ENCODE measurements at places on chromosomes 6 and 20.
A peak's percentile ranks its signal among the peaks of the same experiment; 100 is the strongest.

DNA sequence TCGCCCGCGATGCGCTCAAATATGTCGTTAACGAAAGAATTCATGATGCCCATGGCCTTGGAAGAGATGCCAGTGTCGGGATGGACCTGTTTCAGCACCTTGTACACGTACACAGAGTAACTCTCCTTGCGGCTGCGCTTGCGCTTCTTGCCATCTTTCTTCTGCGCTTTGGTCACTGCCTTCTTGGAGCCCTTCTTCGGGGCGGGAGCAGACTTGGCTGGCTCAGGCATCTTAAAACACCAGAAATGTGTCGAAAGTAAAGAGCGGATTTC, 36.4 kb downstream of the HFE start:
- DNase-seq = no peak

DNA sequence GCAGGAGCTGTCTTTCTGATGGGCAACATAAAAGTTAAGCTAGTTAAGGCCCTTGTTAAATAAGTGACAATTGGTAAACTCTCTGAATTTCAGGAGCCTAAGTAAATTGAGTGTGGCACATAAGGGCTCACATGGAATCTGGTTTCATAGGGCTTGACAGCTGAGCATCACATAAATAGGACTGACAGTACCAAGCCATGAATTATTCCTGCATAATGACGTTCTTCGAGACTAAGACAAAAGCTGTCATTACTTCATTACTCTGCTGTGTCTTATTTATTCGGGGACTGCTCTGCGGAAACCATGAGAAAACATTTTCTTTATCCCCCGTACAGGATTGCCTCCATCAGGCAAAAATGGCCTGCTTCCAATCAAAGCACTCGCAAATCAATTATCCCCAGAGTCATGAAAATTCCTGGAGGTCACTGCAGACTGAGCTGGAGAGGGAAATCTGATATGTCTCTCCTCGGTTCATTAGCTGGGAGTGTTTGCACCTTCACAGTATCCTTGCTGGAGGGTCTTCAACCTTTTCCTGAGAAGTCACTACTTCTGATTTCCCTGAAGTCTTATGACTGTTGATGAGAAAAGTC, 311.4 kb downstream of the CDH26 start:
- no peak for DNase-seq

DNA sequence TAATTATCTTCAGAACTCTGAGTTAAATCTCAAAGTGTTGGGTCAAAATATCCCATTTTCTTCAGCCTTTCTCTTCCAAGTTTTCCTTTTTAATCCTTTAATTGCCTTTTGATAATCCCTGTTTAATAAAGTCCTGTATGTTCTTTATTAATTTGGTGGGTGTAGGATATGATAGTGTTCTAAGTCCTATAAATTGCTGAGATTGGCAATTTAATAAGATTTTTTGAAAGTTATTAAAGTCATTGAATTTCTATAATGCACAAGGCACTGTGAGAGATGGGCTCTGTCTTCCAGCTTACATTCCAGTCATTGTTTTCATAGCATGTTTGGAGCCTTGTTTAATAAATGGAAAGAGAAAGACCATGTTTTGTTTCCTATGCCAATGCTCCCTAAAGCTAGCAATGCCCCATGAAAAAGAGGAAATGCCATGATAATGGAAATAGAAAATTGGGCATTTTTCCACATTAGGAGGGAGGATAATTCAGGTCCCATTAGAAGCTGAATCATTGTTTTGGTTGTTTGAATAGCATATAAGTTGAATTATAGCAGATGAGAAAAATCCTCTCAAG, 404.8 kb downstream of the CD109 start:
- no peak for DNase-seq

- peak; percentile 86 for DNase-seq
Measured at GRCh38 chr6:33771146-33772081, 17.5 kb downstream of the LEMD2 start.

- no peak for DNase-seq
Measured at GRCh38 chr20:15582146-15582760, 991.0 kb downstream of the KIF16B start.

DNA sequence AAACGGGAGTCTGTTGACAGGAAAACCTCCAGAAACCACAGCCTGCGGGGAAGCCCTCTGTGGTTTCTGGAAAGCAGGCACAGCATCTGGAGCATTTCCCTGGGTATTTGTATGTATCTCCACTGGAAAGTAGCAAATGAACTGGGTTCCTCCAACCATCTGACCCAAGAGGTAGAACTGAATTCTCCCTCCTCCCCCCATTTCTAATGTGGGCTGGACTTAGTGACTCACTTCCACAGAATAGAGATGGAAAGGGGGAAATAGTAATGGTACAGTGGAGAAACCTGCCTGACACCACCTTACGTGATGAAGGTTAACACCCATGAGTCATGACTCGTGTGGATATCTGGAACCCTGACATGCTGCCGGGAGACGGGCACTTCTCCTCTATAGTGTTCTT, 51.9 kb upstream of the XRN2 start:
- DNase-seq = no peak

DNA sequence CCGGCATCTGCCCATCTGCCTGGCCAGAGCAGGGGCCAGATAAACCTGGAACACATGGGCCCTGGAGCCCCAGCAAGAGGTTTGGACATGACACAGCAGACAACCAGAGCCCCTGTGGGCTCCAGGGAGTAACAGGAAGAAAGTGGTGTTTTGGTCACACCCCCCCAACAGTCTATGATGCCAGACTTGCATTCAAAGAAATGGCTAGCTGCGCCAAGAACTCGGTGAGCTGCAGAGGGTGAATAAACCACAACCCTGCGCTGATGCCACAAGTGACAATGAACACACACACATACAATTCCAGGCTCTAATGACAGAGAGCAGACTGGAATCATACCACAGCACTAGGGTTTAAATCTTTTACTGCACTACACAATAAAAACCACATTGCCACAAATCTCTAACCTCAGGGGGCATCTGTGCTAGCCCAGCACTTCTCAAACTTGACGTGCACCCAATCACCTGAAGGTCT, 34.0 kb downstream of the TRERF1 start:
- no peak for DNase-seq

DNA sequence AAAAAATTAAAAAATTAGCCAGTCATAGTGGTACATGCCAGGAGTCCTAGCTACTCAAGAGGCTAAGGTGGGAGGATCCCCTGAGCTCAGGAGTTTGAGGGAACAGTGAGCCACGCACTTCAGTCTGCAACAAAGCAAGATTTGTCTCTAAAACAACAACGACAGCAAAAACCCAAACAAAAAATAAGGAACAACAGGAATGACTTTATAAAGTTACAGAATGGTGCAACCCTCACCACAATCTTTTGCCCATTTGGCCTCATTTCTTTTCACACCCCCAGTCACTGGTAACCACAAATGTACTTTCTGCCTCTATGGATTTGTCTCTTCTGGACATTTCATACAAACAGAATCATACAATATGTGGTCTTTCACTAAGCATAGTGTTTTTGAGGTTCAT, 16.7 kb upstream of the ZFAND3 start:
- no peak for DNase-seq

DNA sequence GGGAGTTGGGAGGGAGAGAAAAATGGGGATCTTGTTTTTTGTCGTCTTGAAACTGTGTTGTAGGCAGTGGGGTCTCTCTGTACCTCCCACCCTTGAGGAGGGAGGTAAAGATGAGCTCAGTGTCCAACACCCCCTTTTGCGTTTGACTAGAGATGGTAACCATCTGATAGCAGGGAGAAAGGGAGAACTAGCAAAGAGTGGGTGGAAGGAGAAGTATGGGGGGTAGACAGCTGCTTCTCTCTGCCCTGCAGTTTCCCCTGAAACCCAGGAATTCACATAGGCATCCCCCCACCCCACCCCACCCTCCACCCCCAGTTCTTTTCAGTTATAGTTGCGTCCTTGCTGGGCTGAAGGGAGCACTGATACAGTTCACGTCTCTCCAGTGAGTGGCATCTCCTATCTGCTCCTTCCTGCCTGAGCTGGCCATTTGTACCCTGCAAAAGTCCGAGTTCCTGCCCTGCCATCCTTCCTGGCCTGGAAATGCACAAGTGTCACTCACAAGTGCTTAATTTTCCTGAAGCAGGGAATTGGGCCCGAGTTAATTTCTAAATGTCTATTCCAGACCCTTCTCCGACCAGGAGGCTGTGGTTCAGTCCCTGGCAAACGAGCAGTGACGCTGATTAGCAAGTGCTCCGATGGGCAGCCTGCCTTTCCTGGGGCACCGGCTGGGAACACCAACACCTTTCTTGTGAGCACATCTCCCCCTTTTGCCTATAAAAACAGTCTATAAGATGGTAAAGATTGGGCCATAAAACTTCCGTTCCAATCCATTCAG, 1.5 kb downstream of the SIRPA start:
- DNase-seq = no peak

DNA sequence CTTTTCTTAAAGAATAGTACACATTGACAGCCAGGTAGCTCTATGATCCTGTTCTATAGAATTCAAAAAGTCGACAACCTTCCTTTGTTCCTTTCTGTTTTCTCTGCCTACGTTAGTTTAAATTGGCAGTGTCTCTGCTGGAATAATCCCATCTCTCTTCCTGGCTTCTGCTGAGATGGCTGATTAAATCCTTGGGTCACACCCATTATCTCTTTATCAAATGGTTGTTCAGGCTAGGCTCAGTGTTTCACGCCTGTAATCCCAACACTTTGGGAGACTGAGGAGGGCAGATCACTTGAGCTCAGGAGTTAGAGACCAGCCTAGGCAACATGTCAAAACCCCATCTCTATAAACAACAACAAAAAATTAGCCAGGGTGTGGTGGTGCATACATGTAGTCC, 44.4 kb downstream of the HFE start:
- no peak for DNase-seq

DNA sequence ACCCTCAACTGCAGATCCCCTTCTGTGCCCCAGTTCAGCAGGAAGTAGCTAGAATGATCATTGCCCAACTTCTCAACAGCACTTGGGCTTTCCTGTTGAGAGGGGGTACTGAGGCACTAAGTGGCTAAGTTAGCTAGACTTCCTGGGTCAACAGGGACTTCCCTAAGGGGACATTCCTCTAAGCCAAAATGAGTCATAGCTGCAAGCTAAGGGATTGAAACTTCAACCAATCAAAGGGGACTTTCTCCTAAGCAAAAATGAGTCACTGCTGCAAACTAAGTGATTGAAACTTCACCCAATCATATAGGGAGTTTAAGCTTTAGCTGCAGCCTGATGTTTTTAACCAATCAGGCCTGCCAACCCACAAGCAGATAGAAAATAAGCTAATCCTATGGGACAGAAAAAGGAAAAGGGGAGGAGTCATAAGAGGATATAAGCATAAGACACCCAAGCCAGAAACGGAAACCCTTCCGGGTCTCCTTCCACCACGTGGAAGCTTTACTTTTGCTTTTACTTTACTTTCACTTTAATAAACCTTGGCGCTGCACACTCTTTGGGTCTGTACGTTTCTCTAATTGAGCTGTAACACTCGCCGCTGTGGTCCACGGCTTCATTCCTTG, 659.0 kb upstream of the HS3ST5 start:
- no peak for DNase-seq

- DNase-seq = no peak
Measured at GRCh38 chr6:134472661-134473060, 154.7 kb upstream of the SGK1 start.

DNA sequence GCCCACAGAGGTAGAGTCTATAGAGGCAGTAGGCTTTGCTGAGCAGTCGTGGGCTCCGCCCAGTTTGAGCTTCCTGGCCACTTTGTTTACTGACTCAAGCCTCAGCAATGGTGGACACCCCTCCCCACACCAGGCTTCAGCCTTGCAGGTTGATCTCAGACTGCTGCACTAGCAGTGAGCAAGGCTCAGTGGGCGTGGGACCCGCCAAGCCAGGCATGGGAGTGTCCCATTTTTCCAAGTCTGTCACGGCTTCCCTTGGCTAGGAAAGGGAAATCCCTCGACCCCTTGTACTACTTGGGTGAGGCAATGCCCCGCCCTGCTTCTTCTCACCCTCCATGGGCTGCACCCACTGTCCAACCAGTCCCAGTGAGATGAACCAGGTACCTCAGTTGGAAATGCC, 135.3 kb upstream of the NT5E start:
- no peak for DNase-seq

- DNase-seq = no peak
Measured at GRCh38 chr6:37709250-37709931, 11.7 kb upstream of the MDGA1 start.

DNA sequence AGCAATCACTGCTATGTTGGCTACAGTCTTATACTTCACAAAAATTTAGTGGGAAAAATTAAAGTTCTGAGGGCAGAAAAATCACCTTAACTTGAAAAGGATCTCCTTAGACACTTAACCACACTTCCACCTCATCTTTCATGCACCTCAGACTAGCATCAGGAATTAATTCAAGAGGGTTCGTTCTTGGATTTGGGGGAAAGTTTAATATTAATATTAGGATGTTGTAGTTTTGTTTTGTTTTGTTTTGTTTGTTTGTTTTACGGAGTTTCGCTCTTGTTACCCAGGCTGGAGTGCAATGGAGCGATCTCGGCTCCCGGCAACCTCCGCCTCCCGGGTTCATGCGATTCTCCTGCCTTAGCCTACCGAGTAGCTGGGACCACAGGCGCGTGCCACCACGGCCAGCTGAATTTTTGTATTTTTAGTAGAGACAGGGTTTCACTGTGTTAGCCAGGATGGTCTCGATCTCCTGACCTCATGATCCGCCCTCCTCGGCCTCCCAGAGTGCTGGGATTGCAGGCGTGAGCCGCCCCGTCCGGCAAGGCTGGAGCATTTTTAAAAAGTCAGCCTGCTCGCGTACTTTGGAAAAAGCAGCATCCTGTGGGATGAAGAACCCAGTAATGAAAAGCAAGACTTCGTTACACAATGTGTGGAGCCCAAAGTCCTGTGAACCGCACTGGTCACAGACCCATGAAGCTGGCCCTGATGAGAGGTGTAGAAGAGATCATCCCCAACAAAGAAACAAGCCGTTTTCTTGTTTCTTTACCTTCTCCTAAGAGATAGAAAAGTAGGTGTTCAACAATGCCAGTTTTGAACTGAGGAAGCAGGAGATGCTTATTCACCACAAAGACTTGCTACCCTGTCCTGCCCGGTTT, 194.9 kb downstream of the GPX5 start:
- DNase-seq = no peak

DNA sequence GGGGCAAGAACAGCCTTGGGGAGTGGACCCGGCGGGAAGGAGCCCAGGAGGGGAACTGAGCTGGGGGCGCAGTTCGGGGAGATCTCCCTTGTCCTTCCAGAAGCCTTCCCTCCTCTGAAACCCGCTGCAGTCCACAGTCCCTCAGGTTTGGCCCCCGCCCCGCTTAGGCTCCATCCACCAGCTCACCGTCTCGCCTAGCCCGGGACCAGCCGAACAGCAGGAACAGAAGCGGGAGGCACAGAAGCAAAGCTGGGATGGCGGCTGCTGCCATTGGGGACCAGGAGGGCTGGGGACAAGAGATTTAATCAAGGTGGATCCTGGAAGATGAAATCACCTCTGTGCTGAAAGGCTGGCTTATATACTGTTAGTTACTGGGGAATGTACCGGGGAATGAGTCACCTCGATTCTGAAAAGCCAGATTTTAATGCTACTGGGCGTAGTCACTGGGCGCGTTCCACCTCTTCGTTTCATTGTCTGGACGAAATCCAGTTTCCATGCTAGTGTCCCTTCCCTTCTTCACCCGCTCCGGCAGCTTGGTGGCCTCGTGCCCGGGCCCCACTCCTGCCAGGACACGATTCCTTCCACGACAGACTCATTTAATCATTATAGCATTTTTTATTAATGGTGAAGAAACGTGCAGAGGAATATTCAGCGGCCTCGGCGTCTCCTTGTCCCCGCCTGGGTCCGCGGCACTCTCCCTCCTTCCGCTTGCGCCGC, at the start of gene RAET1L:
Gene RAET1L (minus strand): TSS at position 332 of the 717 bp plus-strand sequence. CDS start 61 bp downstream, at position 271.
- DNase-seq = no peak
